ENCODE measurements at places on chromosomes 11 and 22. TPM values are rescaled to one million over a fixed set of nuclear protein-coding genes. Genes with fewer than 3 reads are reported as not detected.

EMID1 gene
- not detected for polyA plus RNA-seq

TRIM49 gene
- polyA plus RNA-seq, result not detected

SAA4 gene
- polyA plus RNA-seq, result not detected

CCDC87 gene
- polyA plus RNA-seq, result not detected

RAG2 gene
- not detected for polyA plus RNA-seq

MIAT gene
- 0.76 TPM for polyA plus RNA-seq

HTR3A gene
- not detected for polyA plus RNA-seq

MUC6 gene
- not detected for polyA plus RNA-seq

MUC5B gene
- polyA plus RNA-seq, result not detected

MRGPRX4 gene
- not detected for polyA plus RNA-seq

LRRN4CL gene
- not detected for polyA plus RNA-seq

CRYBB3 gene
- polyA plus RNA-seq, result not detected

OTOG gene
- not detected for polyA plus RNA-seq

TNKS1BP1 gene
- 0.97 TPM for polyA plus RNA-seq

PGGHG gene
- 8.1 TPM for polyA plus RNA-seq

OR9Q1 gene
- polyA plus RNA-seq, result not detected

UCP3 gene
- not detected for polyA plus RNA-seq

GLB1L3 gene
- 2.0 TPM for polyA plus RNA-seq

ABTB2 gene
- polyA plus RNA-seq, result not detected

TRIM51 gene
- not detected for polyA plus RNA-seq

ACAT1 gene
- polyA plus RNA-seq, result 29.6 TPM

ARFIP2 gene
- polyA plus RNA-seq, result 38.3 TPM

RPS25 gene
- polyA plus RNA-seq, result 6,742 TPM

Measured in naive thymus-derived CD8-positive, alpha-beta T cell (primary cell).